Sigmoid colon (tissue), 7 donors: ENCODE measurements at places on chromosomes 1 and 21. TPM values are rescaled to one million over a fixed set of nuclear protein-coding genes. Genes with fewer than 3 reads are reported as not detected.

Gene OR10J1
- not detected for polyA plus RNA-seq

DNA sequence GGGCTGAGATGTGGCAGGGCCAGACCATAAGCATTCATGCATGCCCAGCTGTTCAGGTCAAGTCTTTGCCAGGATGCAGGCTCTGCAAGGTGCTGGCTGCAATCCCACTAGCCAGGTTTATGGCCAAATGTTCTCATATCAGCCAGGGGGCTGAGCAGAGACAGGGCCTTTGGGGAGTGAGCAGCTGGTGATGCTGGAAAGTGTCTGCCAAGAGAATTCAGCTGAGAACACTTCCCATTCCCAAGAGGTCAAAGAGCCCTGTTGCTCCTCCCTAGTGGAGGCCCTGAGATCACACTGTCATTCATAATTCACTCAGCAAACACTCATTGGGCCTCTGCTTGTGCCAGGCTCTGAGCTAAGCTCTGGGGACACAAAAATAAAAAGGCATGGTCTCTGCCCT, 150.3 kb downstream of the DMRTA2 start:
- DNase-seq, result no peak

GRCh38 chr1:17215545-17215890, 10.6 kb downstream of the PADI1 start:
- no peak for DNase-seq

DNA sequence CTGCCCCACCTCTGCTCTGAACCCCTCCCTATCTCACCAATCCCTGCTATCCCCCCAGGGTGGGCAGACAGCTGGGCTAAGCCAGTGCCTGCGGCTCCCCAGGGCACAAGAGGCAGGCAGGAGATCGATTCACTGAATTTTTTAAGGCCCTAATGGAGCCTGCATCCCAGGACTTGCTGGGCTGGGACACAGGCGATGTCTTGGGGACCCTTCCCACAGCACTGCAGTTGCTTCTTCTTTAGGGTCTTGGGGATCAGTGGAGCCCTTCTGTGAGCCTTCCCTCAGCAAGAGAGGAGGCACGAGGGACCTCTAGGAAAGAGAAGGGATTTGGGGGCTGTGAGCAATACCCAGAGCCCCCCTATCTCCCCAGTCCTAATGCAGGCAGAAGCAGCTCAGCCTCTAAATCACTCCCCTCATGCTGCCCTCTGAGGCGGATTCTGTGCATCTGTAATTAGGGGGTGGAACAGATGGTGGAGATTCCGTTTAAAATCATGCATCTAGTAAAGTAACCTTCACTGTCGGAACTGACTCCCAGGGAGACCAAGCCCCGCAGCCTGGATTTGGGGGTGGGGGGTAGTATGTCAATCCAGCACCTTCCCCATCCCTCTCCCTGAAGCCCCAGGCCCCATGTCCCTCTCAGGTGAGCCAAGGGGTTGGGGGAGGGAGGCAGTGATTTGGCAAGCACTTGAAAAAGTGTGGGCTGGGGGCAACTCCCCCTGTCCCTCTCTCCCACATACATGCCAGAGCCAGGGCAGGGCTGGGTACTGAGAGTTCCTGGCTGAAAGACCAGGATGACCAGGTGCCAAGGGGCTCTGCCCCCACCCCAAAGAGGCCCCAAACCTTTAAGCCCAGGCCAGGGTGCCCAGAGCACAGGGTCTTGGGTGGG, 10.0 kb downstream of the AHDC1 start:
- no peak for DNase-seq

GRCh38 chr1:6588128-6588892, 8.5 kb downstream of the ZBTB48 start:
- no peak for DNase-seq

Gene RGS16
- 0.46 TPM for polyA plus RNA-seq

DNA sequence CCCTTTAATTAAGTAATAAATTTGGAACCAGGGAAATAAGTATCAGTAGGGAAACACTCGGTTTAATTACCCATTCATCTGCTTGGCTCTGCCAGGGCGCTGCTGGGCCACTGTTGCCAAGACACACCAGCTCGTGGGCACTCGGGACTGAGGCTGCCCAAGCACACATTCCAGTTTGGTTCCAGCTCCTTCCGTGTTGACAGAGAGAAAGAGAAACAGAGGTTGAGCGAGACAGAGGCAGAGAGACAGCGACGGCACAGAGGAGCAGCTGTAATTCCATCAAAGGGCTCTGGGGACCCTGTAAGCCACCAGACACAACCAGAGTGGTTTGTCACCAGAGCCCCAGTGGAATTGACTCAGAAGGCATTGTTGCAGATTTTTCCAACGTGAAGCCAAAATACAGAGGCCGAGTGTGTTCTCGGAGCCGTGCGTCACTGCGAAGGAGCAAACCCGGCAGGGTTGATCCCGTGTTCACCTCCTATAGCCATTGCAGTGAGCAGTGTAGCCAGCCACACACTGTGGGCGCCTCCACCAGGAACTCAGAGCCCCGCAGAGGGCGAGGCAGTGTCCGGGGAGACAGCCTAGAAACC, 33.5 kb downstream of the SYF2 start:
- DNase-seq, result no peak
